ENCODE measurements at places on chromosomes 11 and 22.

DNA sequence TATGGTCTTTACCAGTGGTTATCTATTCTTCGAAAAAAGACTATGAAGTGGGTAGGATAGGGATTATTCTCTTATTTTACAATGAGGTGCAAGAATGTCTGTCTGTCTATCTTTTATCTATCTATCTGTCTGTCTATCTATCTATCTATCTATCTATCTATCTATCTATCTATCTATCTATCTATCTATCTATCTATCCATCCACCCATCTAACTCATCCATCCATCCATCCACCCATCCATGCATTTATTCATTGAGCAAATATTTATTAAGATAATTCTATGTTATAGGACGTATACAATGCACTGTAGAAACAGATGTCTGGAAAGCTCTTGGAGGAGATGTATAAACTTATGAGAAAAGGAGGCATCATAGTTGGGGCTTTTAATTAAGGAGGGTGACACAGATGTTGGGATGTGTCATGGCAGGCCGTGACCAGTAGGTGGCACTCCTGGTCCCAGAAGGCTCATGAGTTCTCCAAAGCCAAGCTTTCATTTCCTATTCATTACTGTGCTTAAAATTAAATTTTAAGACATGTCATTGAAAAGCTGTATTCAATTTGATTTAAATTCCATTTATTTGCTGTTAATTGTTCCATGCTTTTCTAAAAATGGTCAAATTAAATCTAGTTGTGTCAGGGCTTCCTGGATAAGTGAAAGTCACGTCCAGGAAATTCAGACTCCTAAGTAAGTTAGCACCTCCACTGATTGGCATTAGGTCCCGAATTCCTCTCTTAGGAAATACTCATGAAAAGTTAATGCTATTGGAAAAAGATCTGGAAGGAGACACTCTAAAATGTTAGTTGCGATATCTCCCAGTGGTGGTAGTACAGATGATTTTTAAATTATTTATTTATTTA, 19.0 kb upstream of the E2F8 start:
- DNase-seq = no peak

DNA sequence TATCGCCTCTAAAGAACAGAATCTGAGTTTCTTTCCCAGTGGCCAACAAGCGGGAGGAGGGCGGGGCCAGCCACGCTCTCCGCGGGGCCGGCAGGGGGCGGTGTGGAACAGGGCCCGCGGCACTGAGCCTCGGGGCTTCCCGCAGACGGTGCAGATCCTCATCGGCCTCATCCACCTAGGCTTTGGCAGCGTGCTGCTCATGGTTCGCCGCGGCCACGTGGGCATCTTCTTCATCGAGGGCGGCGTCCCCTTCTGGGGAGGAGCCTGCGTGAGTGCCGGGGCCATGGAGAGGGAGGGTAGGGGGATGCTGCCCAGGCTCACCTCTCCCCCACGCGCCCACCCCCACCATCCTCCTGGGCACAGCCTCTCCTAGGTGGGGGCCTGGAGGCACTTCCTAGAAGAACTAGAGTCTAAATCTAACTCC, 10.7 kb downstream of the MS4A15 start:
- no peak for DNase-seq

DNA sequence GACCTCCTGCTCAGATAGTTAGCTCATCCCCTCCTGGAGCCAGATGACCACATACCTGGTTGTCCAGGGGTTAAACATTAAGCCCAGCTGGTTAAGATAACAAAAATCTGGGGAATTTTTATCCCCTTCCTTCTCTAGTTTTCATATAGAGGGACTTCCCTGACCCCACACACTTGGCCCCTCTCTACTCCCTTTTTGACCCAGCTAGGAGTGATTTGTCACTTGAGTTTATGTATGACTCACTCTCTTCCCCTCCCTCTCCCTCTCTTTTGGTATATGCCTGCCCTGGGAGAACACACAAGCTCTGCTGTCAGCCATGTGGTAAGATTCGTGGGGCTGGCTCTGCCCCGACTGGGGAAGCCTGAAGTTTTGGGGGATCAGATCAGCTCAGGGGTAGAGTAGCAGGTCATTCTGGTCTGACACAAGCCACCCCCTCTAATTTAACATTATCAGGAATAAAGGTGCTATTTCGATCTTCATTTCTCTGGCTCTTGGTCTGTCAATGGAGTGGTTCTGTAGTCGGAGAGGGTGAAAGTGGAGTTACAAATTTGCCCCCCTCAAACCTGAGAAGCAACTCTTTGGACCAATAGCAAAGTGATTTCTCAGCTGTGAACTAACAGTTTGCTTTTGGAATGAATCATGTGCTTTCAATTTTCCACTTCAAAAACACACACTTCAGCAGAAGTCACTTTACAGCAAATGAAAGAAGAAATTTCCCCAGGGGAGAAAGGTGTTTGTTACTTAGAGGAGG, 415.3 kb upstream of the CADM1 start:
- DNase-seq = no peak

DNA sequence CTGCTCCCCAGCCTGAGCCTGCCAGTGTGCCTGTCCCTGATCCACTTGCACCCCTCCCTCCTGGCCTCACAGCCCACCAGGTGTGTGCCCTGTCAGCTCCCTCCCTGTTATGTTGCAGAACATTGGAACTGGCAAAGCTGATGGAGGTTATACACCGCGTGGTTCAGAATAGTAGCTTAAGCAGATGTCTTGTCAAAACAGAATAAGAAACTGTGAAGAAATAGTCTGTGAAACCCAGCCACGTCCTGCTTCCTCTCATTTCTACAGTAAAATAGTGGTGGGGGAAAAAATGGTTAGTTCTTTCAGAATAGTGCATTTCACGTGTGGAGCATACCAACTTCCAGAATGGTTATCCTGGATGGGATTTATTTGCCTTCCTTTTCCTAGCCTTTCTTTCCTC, 161.2 kb upstream of the NAV2 start:
- DNase-seq = no peak

DNA sequence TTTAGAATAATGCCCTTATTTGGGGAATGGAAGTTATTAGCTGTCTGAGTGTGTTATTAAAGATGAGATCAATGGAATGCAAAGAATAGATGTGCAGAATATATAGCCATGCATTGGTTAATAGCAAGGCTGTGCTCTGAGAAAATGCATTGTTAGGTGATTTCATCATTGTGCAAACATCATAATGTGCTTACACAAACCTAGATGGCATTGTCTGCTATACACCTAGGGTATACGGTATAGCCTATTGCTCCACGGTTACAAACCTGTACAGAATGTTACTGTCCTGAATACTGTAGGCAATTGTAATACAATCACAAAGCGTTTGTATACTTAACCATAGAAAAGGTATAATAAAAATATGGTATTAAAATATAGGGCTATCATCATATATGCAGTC, 25.5 kb downstream of the SLC5A12 start:
- no peak for DNase-seq

DNA sequence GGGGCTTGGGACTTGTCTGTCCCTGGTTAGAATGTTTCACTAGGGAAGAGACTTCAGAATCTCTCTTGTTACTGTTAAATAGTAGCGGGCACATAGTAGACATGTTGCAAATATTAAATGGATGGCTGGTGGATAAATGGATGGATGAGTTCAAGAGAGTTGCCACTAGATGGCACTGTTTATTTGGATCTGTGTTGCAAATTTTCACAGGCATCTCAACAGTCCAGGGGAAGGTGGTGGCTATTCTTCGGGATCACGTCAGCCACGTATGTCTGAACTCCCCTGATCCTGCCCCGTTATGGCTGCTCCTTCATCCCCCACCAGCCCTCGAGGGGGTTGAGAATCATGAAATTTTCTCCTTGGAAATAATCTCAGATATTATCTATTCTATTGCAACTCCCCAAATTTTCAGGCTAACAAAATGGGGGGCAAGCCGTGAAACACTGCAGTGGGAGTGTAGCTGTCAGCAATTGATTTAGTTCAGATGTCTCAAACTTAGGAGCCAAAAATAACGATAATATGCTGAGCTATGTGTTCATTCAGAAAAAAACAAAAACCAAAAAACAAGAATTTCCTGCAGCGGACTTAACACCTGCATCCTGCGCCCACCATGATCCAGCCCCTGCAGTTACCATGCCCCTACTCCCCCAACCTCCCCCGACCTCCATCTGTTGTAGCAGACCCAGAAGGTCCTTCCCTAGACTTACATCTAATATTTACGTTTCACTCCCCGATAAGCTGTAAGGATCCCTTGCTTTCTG, 29.1 kb upstream of the BIRC3 start:
- DNase-seq = peak; percentile 4

- DNase-seq = no peak
Observed at GRCh38 chr11:119178166-119178680, 7.1 kb upstream of the NHERF4 start.

DNA sequence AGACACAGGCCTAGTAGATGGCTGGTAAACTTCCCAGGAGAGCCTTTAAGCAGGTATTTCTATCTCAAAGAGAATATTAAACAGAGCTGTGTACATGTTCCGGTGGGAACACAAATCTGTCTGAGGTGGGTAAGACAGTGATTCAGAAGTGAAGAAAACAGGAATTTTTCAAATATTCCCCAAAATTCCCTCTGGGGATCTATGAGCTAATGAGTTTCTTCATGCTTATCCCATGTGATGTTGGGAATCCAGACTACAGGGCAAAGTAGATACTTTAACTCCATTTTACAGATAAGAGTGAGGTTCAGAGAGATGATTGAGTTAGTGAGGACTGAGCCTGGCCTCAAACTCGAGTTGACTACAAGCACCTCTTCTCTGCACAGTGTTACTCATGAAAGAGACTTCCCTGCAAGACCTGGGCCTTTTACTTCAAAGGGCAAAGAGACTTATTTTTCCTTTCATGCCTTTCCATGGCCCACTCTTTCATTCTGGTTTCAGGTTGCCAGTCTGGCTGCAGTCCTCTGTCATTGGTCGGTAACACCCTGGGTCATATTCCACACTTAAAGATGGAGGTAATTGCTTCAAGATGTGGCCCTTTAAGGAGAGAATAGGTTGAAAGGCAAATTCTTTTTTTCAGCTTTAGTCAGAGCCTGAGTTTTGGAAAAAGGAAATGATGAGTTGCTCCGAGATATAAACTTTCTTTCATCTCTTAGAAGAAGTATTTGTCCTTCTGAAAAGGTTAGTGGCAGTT, 70.1 kb downstream of the CYB5R2 start:
- DNase-seq = no peak

DNA sequence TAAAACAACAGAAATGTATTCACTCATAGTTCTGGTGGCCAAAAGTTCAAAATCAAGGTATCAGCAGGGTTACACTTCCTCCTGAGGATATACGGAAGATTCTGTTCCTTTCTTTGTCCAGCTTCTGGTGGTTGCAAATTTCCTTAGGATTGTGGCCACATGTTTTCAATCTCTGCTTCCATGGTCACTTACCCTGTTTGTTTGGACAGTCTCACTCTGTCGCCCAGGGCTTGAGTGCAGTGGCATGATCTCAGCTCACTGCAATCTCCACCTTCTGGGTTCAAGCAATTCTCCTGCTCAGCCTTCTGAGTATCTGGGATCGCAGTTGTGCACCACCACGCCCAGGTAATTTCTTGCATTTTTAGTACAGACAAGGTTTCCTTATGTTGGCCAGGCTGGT, 534.3 kb downstream of the KCNA4 start:
- DNase-seq = no peak

- no peak for DNase-seq
Observed at GRCh38 chr22:20591295-20591645, 83.9 kb downstream of the MED15 start.

- no peak for DNase-seq
Observed at GRCh38 chr11:56172256-56172830, 4.1 kb upstream of the OR5J2 start.

- DNase-seq = no peak
Observed at GRCh38 chr11:57787920-57788702, 26.5 kb downstream of the CTNND1 start.

GRCh38 chr22:35746946-35747703, 29.5 kb downstream of the APOL5 start:
- DNase-seq = no peak

GRCh38 chr22:22156716-22157347, 87.8 kb upstream of the VPREB1 start:
- no peak for DNase-seq

DNA sequence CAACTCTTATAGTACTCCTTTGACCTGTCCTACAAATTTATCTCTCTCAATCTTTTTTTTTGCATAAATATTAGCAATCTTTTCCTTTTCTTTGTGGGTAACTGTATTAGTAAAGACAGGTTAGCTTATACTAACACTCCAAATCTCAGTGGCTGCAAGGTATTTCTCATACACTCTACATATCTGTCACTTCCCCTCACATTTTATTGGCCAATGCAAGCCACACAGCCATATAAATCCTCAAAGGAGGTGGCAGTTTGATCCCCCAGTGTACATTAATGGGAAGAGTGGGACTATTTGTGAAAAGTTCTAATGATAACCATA, 42.6 kb upstream of the EED start:
- DNase-seq = no peak

DNA sequence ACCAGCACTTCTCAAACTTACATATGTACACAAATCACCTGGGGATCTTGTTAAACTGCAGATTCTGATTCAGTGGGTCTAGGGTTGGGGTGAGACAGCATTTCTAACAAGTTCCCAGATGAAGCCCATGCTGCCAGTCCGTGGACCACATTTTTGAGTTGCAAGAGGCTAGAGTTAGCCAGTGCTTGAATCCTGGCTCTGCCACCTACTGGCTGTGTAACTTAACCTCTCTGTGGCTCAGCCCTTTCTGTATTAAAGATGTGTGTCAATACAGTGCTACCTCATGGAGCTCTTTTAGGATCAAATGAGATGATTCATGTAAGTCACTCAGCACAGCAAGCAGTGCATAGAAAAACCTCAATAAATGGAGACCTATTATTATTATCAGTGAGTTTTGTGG, 90.2 kb upstream of the ISX start:
- DNase-seq = no peak

- no peak for DNase-seq
Observed at GRCh38 chr11:65102142-65103095, 6.4 kb downstream of the VPS51 start.

DNA sequence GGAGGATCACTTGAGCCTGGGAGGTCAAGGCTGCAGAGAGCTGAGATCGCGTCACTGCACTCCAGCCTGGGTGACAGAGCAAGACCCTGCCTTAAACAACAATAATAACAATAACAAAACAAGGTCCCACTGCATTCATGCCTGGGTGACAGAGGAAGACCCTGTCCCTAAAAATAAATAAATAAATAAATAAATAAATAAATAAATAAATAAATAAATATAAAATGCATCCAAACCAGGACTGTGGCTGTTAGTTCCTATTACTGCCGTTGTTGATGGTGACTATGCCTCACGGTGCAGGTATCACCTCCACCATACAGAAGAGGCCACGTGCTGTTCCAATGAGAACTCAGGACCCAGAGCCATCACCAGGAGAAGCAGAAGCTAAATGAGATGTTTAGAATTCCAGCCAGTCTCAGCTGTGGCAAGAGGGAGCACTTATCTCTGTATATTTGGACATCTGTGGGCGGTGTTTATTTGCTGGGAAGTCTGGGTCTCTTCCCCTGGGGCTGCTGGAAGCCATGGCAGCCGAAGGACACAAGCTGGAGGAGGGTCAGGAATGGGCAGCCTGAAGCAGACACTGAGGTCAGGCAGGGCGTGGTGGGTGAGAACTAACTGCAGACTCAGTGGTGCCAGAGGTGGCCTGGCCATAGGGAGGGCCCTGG, 21.6 kb downstream of the C11orf86 start:
- no peak for DNase-seq

- DNase-seq = no peak
Observed at GRCh38 chr11:2218031-2218633, 46.5 kb upstream of the TH start.

- no peak for DNase-seq
Observed at GRCh38 chr11:24060125-24060524, 436.7 kb upstream of the LUZP2 start.
